ENCODE measurements at places on chromosomes 16 and 17.

DNA sequence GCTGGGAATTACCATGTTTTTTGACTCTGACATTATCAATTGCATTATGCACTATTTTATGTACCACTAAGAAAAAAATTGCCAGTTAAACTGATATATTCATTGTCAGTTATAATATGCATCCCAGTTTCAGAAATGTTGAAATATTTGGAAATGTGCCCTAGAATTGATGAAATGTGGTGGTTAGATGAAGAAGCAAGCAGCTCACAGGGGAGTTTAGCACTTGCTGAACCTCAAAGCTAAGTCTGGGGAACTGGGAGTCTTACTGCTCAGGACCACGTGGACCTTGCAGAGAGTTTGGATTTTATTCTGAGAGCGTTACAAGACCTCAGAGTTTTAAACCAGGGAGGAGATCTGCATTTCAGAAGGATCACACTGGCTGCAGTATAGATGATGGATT is 67.9 kb downstream of the TNRC6C start:
- no peak for DNase-seq

GRCh38 chr17:17032131-17032692 is 10.0 kb upstream of the MPRIP start:
- DNase-seq, result peak; percentile 85

GRCh38 chr16:55379876-55380390 is 55.9 kb downstream of the IRX6 start:
- DNase-seq, result no peak

GRCh38 chr17:41428591-41429291 is 4.4 kb upstream of the KRT37 start:
- DNase-seq, result peak; percentile 32

DNA sequence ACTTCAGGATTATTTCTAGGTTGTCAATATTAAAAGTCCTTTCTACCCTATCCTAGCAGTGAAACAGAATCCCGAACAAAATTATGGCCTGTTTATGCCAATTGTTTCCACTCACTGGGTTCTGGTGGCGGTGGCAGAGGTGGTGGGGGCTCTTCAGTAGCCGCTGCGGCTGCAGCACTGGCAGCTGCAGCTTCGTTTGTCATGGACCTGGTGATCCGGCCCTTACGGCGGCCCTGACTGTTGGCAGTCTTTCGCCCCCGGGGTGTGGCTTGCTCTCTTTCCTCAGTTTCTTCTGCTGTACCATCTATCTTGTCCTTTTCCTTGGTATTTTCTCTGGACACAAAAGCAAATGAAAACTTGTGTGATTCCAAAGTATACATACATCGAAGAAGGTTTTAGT is 94.4 kb downstream of the NCOR1 start:
- no peak for DNase-seq

GRCh38 chr16:27549464-27549745 is 308 bp downstream of the GTF3C1 start:
- DNase-seq, result no peak

Data from NCI-H226 (cell line).